ENCODE measurements at places on chromosomes 4 and X.

GRCh38 chrX:153411988-153412574 is 809 bp downstream of the ZFP92 start:
- peak; percentile 12 for DNase-seq

GRCh38 chr4:118279920-118280432 is 72.8 kb downstream of the PRSS12 start:
- no peak for DNase-seq

DNA sequence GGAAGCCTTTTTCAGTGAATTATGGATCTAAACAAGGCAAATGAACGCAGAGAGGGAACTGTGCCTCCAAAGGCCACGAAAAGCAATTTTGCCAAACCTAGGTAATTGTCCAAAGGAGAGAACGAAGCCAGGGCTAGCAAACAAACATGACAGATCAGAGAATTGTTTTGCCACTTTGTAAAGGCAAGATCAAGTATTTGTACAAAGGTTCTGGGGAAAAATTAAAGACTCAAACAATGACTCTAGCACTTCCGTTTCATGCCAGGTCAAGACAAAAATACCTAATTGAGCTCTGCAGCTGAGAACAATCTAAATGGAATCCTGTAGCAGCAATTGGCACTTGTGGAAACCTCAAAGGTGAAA is 8.5 kb downstream of the RBM47 start:
- no peak for DNase-seq

DNA sequence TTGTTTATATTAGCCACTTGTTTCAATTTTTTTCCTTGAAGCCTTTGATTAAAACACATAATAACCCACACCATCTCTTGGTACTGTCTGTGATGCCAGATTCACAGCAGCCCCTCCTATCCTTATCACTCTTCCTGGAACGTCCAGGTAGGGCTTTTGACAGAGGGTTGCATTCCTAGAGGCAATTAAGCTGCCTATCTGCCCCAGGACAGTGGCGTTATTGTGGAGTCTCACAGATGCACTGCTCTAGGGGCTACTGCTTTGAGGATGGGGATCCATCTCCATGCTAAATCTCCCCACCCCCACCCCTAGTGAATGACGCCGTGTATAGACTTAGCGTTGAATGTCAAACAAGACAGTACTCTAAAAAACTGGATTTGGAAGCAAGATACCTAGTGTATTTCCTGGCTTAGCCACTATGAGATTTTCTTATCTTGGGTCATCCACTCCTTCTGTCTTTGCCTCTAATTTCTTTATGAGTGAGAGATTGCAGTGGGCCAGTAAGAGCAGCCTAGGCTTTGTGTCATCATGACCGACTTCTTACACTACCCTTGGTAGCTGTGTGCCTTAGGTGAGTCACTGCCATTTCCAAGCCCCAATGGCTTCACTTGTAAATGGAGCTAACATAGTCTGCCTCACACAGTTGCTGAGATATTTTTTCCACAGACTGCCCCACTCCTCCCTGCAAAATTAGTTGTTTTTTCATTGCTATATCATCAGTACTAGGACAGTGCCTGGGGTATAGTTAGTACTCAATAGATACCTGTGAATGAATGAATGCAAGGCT is 90.9 kb downstream of the EGF start:
- no peak for DNase-seq

- no peak for DNase-seq
These were observed 15.1 kb upstream of the TNIP2 start for GRCh38 chr4:2771264-2771663.

- DNase-seq = no peak
These were observed 31.5 kb upstream of the IL21 start for GRCh38 chr4:122652379-122652778.

DNA sequence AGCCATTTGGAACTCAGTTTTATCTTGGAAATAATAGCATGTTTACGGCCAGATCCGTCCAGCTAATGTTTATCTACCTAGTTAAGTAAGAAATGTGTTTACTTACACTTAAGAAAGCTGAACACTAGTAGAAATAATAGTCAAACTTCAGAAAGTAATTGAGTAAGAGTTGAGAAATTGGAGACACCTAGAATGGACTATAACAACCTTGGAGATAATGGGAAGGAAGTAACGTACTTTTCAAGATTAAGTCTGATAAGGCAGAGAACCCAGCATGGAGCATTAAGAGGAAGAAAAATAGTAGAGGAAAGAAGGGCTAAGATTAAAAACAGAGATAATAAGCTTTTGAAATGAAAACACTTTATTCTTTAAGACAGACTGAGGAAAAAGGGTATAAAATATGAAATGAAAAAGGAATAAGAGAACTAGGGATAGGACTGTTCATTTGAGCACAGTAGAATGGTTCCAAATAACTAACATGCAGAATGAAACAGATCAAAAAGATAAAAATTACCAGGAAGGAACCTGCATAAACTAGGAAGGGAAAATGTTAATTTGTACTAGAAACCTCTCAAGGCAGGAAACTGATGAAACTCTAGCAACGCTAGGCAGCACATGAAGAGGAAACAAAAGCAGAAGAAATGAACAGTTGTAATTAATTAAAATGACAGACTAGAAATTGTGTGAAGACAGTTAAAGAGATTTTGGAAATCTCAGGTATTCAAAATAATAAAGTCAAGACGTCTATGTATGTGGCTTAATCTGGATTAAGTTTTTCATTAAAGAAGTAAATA is 71.7 kb downstream of the FBXW7 start:
- DNase-seq = no peak

DNA sequence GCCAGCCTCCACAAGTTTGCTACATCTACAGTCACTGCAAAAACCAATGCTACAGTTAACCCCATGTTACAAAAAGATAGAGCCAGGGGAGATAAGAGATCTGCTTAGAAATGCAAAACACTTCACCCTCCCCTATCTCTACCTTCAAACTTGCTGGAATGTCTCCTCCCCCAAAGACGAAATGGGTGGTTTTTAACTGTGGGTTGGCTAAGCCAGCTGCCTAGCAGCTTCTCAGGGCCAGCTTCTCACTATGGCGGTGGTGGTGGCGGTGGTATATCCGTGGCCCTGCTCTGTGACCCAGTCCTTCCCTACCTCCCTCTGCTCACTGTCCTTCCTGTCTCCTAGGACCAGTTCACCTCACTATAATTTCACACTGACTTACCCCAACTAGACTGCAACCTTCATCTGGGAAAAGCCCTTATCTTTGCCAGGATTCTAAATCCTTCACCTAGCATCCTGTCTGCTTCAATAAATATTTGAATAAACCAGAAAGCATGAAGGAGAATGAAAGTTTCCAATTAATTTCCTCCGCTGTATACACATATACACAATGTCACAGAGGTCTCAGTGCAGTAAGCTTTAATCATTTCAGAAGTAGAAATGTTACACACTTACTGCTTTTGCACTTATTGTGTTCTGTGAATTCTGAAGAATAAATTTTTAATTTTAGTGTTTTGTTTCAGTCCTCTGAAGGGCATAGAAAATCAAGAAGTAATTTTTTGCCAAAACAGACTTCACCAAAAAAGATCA is 46.3 kb downstream of the SH3KBP1 start:
- DNase-seq = peak; percentile 73

DNA sequence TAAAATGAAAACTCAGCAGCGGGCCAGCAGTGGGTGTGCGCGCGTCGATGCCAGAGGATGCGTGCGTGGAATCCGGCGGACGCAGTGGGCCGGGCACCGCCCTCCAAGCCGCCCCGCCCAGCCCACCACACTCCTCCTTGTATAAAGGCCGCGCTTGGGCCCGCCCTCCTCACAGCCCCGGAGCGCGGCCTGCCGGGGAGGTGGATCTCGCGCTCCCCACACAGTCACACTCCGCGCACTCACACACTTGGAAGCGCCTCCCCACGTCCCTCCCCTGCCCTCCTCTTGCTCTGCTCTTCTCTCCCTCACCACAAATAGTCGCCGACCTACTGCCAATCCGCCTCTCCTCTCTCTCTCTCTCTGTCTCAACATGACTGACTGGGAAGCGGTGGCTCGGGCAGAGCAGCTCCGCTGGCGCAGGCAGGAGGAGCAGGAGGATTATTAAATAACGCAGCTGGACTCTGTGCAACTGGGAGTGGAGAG is at the start of gene CCSER1:
CCSER1 (plus strand) TSS at position 172 of the 483 bp plus-strand sequence.
- peak; percentile 82 for DNase-seq

GRCh38 chrX:133646719-133647116 is 231.4 kb upstream of the GPC4 start:
- no peak for DNase-seq

DNA sequence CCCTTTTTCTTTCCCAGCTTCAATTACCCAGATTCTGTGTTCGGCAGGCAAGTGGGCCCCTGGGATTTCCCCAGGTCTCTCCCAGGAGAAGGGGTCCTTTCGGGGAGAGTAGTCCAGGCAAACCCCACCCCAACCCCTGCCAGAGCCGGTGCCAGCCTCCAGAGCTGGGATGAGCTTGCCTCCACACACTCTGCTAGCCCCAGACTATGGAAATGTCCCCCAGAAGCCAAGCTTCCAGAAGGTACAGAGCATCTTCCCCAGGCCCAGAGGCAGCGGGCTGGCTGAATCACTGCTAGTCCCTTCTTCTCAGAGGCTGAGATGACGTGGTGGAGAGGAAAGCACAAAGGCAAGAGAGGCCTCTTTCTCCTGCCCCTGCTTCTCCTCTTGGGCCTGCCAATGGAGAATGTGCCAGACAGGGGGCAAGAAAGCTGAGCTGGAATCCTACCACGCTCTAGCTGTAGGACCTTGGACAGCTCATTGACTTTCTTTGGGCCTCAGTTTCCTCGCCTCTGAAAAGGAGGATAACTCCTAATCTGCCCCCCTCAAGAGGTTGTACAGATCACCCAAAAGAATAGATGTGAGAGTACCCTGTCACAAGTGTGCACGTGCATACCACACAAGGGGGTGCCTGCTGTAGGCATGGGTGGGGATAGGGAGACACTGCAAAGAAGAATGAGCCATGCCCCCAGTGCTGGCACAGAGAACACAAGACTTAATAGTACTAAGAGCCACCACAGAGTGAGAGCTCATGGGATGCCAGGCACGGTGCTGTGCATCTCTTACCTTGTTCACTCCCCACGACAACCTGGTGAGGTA is 2.1 kb downstream of the SASH3 start:
- no peak for DNase-seq

DNA sequence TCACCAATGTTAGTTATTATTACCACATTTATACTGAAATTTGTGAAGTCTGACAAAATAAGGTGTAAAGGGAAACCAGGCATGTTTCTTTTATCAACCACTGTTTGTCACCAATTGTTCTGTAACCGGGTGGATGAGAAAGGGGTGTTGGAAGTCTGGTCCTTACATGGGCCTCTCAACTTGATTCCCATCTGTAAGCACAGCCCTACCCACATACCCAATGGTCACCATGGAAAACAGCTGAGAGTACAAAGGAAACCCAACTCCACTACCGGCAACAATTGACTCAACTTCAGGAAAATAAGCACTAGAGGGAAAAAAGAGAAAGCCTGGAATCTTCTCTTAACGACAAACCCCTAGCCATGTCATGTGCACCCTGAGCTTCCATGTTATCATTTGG is 70.8 kb upstream of the PTCHD1 start:
- no peak for DNase-seq

GRCh38 chr4:37446016-37446415 is 201.5 kb downstream of the NWD2 start:
- no peak for DNase-seq

- DNase-seq = peak; percentile 41
These were observed 2.2 kb upstream of the CFI start for GRCh38 chr4:109803924-109804571.

- no peak for DNase-seq
These were observed 103.0 kb downstream of the AFF1 start for GRCh38 chr4:87037671-87038334.

Data from NCI-H526 (cell line).